NCI-H510A treated with DMSO at 0.1 percent for 48 hours (cell line): ENCODE measurements at places on chromosomes 1 and 21.

DNA sequence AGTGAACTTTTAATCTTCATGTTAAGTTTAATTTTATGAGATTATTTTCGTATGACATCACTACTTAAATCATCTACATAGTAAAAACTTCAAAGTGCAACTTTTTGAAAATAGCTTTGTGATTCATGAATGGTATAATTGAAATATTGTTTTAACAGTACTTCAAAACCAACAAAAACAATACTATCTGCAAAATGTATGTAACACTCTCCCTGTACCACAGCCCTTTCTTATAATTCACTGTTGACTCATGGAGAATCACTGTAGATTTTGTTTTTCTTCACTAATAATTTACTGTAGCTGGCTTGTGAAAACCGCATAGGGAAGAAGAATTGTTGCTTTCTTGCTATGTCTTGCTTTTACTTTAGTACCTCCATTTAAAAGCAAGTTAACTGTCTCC lies 301.4 kb upstream of the ADAMTS5 start:
- DNase-seq = no peak

DNA sequence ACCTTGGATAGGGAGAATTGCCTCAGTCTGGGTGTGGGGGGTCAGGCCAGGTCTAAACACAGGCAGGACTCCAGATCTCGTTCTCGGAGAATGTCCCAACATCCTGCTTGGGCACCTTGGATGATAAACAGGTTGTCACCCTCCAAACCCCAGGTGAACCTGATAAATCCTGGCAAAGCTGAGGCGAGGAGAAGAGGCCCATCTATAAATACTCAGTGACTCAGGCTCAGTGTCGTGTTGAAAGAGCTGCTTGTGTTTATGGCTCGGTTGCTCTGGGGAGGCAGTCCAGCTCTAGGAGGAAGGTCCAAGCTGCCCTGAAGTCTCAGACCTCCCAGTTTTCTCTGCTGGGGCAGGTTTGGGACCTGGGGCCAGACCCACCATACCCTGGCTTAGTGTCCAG lies 15.8 kb upstream of the TRIM63 start:
- no peak for DNase-seq

DNA sequence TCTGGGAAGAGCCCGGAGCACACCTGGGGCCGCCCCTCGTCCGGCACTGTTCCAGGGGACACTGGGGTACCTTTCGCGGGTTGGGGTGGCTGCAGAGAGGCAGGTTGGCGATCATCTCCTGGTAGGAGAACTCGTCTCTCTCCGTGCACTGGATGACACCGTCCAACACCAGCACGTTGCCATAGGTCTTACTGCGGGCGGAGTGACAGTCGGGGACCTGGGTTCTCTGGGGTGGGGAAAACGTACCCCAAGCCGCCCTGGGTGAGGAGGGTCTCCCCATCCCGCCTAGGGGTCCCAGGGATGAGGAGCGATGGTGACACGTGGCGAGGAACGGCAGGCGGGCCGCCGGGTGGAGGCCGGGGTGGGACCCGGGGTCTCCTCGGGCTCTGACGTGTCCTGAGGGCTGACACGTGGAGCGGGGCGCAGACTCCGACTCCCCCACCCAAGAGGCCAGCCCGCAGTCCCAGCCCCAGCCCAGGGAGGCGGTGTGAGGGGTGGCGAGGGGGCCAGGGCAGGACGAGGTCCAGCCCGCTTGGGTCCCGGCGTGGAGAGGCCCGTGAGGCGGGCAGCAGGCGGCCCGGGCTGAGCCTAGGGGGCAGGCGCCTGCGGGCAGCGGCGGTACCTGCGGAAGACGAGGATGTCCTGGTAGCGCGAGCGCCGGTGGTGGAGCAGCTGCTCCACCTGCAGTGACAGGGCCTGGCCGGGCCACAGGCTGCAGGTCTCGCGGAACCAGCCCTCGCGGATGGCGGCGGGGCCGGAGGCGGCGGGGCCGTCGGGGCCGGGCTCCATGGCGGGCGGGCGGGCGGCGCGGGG lies 457 bp downstream of the SRM start:
- peak; percentile 88 for DNase-seq

GRCh38 chr1:224069138-224069537 lies 44.8 kb upstream of the FBXO28 start:
- DNase-seq = no peak

DNA sequence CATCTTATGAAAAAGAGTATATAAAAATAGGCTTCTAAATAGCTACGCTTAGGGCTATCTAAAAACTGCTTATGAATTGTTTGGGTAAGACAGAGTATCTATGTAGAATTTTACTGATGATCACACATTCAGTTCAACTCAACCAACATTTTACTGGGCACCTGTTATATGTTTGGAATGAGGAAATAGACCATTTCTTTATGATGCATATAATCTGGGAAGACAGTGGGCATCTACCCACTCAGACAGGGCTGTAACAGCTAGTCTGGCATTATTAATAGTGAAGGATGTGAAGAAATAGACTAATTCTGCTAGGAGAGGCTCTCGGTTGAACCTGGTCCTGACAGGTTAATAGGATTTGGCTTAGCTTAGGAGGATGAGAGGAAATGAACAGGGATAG lies 56.9 kb downstream of the TIAM1 start:
- DNase-seq = no peak

GRCh38 chr1:8238141-8239038 lies 79.5 kb upstream of the SLC45A1 start:
- DNase-seq = peak; percentile 97

DNA sequence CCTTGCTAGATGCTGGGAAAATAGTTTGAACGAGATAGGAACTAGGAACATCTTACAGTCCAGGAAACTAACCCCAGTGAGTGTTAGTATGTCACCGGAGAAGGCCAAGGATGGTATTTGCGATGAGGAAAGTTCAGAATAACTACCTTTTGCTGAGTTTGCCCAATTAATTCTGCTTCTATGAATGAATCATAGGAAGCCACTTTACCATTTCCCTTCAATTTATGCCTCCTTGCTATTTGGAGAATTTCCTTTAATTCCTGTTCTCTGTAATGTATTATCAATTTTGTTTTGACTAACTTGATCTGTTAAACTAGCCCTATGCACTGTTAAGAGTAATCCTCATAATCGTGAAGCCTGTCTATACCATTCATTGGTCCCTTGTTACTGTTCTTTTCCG lies 40.7 kb upstream of the HLX start:
- no peak for DNase-seq

DNA sequence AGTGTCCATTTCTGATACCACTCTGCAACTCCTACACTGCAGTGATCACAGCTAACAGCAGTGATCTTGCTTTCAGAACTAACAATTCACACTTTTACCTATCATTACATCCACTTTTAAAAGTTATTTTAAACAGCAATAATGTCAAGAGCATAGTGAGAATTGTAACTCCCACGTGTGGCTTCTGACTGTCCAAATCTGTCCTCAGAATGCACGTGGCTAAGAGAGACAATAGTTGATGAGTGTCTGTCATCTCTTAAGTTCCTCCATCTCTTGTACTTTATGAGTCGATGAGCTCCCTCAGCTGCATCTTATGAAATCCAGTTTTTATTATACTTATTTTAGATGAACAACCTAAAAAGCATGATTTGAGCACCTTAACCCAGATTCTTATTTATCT lies 16.5 kb upstream of the CFHR5 start:
- no peak for DNase-seq

DNA sequence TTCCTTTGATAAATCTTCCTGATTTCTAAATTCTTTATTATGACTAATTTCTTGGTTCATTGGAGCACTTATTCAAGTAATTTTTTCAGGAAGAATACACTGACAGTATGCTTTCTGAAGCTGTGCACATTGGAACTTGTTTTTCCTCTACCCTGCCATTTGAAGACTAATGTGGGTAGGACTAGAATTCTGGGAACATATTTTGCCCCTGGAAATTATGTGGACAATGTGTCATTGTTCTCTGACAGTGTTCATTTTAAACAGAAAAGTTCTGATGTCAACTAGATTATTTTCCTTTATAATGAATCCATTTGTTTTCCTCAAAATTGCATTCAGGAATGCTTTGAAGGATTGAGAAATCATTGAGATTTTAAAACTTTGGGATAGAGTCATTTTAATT lies 34.8 kb upstream of the ST6GALNAC5 start:
- DNase-seq = no peak

DNA sequence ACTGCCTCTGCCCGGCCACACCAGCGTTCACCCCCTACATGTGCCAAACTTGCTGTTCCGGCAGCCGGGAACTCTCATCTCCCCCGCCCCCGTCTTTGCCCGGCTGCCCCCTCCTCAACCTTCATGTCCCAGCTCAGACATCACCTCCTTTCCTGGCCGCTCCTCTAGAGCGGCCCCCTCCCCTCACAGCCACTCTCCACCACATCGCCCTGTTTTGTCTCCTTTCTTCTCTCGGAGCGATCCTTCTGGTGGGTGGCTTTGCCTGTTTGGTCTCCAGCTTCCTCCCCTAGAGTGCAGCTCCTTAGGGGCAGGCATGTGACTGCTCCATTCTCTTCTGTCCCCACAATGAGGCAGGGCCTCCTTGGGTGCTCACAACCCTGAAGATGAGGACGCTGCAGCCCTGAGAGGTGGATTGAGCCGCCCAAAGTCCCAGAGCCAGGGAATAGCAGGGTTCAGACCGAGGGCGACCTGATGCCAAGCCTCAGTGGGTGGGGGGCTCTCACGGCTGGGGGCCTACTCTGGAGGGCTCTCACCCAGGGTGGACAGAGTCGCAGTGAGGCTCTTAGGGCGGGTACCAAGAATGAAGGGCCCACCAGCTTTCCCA lies 44.9 kb upstream of the ECE1 start:
- no peak for DNase-seq

- DNase-seq = no peak
These were observed 69.5 kb downstream of the SERINC2 start for GRCh38 chr1:31482482-31483011.

DNA sequence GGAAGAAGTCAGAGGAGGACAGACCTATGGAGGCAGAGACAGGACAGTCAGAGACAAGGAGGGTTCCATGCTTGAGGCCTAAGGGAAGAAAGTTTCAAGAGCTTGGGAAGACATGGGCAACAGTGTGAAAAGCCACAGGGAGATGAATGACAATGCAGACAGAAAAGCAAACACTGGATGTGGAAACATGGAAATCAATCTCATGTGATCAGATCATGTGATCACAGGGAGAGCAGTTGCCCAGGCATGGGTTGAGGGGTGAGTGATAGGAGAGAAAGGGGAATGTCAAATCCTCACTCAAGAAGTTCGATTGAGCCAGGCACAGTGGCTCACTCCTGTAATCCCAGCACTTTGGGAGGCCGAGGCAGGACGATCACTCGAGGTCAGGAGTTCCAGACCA lies 17.2 kb downstream of the PTAFR start:
- DNase-seq = no peak

DNA sequence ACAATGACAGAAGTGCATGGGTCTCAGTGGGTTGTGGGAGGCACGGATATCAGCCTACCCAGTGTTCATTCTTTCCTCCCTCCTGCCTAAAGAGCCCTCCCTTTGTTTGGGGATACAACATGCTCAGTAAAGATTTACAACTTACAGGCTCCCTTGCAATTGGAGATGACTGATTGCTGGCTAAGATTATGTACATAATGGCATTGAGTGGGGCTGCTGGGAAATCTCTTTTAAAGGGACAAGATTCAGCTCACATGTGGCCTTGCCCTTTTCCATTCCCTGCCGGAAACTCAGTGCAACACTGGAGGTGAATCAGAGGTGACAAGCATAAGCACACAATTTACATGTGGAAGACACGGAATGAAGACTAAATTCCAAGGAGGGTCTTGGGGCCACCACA lies 83.7 kb upstream of the CHRM3 start:
- DNase-seq = no peak

DNA sequence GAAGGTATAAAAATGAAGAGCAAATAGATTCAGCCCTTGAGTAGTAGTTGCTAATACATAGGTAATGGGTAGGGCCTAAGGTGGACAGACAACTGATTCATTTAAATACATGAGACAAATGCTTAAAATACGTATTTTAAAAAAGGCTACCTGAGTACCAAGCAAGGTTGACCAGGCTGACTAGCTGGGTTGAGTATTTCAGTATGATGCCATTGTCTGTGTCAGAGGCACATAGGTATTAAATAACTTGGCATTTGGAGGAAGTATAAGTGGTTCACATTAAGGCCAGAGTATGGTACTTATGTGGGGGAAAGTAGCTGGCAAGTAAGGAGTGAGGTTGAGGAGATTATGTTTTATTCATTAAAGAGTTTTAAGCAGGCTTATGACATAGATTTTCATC lies 19.4 kb downstream of the NEK7 start:
- no peak for DNase-seq

DNA sequence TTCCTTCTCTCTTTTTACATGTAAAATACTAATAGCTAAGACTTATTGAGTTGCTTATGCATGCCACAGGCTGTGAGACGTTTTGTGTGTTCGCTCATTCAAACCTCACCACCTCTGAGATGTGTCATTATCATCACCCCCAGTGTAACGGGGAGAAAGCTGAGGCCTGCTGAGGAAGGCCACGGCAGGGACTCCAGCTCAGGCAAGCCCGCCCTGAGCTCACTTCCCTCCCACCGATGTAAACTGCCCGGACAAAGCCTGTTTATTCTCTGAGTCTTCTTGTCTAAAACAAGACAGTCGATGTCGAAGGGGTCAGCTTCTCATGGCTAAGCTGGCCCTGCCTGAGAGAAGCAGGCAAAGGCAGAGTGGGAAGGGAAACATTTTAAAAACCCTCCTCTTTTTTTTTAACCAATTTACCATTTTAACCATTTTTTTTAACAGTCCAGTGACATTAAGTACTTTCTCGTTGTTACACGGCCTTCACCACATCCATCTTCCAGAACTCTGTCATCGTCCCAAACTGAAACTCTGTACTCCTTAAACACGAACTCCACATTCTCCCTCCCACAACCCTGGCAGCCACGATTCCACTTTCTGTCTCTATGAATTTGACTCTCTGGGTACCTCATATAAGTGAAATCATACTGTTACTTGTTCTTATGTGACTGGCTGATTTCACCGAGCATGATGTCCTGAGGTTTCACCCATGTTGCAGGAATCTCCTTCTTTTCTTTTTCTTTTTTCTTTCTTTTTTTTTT lies 204.8 kb upstream of the GALNT2 start:
- no peak for DNase-seq

GRCh38 chr1:4177425-4178150 lies 277.5 kb upstream of the C1orf174 start:
- DNase-seq = no peak

DNA sequence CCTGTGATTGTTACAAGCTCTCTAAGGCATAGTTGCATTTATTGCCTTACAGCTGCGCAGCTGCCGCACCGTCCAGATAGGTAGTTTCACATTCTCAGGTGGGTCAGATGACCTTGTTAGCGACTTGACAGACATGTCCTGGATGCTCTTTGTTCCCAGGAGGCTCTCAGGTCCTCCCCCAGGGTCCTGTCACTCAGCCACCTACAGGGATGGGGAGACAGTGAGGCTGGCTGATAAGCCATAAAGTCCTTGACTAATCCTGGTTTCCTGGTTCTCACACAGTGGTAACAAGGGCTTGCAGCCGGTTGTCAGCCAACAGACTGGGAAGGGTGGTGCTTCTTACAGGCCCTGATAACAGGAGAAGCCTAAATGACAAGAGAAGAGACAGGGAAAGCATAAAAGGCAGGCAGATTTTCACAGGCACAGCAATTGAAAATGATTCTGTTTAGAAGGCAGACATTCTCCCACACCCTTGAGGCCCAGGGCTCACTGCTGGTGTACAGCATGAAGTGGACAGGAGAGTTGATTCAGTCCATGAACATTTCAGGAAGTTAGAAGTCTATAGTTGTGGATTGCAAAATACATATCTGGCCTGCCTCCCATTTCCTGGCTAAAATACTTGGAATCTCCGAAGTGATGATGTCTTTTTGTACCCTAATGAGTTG lies 2.9 kb downstream of the ARF1 start:
- no peak for DNase-seq

- DNase-seq = no peak
These were observed 6.5 kb upstream of the RNF2 start for GRCh38 chr1:185038813-185039376.
